ENCODE measurements at places on chromosomes 2 and 18.

DNA sequence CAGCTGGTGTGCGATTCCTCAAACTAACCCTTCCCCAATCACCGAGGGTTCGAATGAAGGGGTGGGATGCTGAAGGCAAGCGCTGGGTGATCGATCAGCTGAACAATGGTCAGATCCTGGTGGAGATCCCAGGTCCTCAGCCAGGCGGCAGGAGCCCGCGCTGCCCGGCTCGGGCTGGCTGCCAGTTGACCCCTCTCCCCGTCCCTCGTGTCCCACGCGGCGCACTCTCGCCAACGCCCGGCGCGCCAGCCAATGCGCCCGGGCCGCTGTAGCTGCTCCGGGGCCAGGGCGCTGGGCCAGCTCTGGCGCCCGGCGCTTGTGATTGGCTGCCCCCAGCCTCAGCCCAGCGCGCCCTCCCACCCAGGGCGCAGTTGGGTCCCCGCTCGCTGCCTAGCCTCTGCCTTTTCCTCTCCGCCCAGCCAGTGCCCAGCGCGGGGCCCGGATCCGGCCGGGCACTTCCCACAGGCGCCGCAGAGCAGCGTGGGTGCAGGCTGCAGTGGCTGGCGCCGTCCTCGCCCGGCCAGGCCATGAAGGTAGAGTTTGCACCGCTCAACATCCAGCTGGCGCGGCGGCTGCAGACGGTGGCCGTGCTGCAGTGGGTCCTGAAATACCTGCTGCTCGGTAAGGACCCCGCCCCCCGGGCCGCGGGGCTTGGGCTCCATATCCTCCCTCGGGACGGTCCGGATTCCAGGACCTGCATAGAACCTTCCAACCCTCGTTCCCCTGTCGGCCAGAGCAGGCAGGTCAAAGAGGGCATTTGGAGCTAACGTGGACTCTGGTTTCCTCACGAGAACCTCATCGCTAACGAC is at the start of gene MOGAT1:
MOGAT1 (plus strand) TSS at position 400 of the 809 bp plus-strand sequence; CDS start at position 528, 128 bp downstream.
- DNase-seq, result peak; percentile 26

GRCh38 chr2:100017633-100018032 is 124.8 kb downstream of the AFF3 start:
- DNase-seq, result no peak

DNA sequence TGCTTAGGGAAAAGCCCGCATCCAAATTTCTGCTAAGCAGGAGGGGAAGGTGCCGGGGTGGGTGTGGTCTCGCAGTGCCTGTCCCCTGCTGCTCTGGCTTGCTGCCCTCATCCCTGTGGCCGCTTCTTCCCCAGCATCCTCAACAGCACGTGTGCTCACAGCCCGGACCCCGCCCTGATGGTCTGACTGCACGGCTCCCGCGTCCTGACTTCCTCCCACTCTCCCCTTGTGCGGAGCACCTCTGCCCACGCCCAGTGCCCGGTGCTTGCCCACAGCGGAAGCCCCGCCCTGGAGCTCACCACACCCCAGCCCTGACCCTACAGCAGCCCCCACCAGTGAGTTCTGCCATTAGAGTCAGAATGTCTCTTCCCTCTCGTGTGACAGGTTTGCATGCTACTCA is 277.9 kb downstream of the NDUFA10 start:
- DNase-seq, result no peak

DNA sequence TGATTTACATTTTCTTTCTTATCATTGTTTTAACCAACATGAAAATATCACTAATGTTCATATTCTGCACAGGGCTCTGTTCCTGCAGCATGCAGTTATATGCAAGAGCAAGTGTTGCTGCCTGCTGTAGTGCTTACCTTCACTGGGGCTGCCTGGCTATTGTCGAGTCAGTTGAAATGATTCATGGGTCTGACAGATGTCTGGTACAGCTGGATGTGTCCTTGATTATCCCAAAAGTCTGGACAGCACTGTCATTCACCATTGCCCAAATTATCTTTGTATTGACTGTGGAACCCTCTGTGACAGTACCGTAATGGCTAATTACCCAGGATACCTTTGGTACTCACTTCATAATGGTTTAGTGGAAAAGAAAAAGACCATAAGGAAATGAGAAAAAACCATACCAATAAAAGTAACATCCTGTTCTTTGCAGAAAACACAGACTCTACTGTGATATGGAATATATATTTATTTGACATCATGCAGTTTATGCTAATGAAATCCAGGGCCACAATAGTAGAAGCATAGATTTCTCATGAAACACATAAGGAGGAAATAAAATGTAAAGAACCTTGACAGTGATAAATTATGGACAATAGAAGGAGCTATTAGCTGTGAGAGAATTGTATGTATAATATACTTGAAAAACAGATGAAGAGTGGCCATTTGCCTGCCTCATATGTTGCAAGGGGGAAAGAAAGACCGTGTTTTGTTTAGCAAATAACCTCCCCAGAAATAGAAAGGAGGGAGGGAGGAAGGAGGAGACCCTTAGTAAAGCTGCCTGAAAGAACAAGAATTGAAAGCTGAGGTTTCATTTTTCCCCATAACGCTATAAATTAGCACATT is 249.8 kb upstream of the ATP5MC3 start:
- no peak for DNase-seq

All from lung (tissue), 17 donors.